HT1080 (cell line): ENCODE measurements at places on chromosomes 5 and 9.
A peak's percentile ranks its signal among the peaks of the same experiment; 100 is the strongest.

DNA sequence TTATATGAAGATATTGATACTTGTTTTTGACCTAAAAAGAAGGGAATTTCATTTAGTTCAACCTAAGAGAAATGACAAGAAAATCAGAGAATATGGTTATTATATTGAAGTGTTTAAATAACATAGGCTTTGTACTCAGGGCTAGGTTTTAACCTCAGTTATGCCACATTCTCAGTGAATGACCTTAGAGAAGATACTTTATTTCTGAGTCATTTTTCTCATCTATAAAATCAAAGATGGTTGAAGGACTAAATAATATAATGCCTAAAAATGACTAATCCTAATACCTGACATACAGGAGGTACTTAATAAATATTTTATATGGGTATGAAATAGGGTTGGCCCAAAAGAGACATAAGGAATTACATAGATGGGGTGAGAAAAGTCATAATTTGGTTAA, 32.3 kb downstream of the DIMT1 start:
- no peak for DNase-seq

- DNase-seq, result no peak
Measured at GRCh38 chr5:99449786-99450185, 521.0 kb upstream of the CHD1 start.

GRCh38 chr9:7119612-7120011, 361.8 kb downstream of the KDM4C start:
- no peak for DNase-seq

- DNase-seq, result no peak
Measured at GRCh38 chr9:68730570-68731235, 25.7 kb downstream of the PIP5K1B start.

- DNase-seq, result no peak
Measured at GRCh38 chr9:90322296-90322695, 320.3 kb downstream of the DIRAS2 start.

GRCh38 chr5:24595329-24595728, 49.4 kb downstream of the CDH10 start:
- DNase-seq, result no peak

- no peak for DNase-seq
Measured at GRCh38 chr5:132463811-132464155, 26.8 kb downstream of the IRF1 start.

DNA sequence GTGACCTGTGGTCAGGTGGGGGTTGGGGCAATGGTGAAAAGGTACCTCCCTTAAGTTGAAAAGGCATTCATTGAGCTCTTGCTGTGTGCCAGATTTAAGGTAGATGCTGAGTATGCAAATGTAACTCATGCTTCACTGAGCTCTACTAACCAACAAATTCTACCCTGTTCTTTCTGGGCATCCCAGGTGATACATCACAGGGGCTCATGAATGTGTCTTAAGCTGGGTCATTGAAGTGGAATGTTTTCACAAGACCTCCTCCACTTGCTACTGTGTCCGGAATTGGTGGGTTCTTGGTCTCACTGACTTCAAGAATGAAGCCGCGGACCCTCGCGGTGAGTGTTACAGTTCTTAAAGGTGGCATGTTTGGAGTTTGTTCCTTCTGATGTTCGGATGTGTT, 362.8 kb upstream of the ZNF462 start:
- DNase-seq, result no peak

- peak; percentile 56 for DNase-seq
Measured at GRCh38 chr5:125372694-125373631, 626.5 kb upstream of the ZNF608 start.

DNA sequence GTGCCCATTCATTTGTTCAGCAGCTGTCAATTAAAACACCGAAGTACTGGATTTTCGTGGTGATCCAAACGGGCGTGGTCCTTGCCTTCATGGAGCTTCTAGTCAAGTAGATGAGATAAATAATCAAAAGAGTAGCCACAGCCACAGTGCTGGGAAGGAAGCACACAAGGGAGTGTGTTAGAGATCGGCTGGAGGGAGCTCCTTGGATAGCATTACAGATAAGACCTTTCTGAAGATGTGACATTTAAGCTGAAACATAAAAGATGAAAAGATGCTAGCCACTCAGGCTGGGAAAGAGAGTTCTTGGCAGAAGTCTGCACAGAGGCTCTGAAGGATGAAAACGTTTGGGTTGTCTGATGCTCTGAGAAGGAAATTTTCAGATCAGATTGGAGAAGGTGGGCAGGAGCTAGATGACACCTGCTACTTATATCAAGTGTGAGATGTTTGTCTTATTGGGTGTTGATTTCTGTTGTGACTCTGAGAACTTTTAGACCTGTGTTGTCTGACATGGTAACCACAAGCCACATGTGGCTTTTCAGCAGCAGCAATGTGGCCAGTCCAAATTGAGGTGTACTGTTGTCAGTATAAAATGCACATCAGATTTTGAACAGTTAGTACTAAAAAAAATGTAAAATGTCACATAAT, 123.9 kb downstream of the TLE4 start:
- no peak for DNase-seq

DNA sequence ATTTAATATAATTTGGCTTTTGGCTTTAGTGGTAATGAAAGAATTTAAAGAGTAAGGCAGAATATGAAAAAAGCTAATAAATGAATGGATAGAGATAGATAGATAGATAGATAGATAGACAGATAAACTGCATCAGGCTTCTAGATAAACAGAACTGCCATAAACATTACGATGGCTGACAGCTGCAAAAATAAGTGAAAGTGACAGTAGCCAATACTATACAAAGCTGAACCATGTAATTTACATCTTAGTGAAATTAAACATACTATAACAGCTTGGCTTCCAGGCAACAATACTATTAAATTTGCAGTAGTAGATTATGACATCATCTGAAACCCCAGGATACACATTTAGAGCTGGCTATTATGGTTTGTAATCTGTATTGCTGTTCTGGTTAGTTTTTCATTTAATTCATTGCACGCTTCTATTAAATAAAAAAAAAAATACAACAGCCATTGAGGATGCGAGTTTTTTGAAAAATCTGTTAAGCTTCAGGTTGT, 1354.8 kb downstream of the PTPRD start:
- DNase-seq, result no peak

GRCh38 chr5:139138109-139138508, 60.1 kb downstream of the SIL1 start:
- no peak for DNase-seq
